ENCODE measurements at places on chromosomes 13 and 19.

DNA sequence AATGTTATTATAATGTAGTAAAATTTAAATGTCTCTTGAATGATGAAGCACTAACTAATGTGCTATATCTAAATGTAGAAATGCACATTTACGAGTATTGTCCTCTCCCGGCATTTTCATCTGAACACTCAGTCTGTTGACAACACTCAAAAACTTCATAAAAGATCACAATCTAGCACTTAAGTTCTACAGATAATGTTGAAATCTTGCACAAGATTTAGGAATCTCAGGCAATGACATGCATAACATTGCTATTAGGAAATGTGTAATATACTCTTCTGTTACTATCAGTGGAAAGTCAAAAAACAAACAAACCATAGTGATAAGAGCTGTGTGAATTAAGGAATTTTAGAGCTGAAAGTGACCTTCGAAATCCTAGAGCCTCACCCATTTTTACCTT, 37.5 kb upstream of the XPO4 start:
- no peak for DNase-seq

DNA sequence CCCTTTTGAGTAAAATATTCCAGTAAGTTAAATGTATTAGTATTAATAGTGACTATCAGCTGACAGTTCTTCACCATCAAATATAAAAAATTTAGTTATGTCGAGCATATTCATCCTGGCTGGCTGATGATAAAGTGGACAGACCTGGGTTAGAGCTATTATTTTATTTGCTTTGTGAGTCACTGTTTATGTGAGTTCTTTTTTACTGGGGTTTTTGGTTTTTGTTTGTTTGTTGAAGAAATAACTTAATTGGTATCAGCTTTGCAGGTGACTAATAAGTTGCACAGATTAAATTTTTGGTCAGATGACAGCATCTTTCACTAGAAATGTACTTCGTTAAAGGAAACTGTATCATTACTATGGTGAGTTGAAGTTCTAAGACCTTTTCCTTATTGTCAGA, 224.7 kb downstream of the GGACT start:
- DNase-seq: no peak

GRCh38 chr13:19567820-19568534, 6.6 kb upstream of the TPTE2 start:
- no peak for DNase-seq

DNA sequence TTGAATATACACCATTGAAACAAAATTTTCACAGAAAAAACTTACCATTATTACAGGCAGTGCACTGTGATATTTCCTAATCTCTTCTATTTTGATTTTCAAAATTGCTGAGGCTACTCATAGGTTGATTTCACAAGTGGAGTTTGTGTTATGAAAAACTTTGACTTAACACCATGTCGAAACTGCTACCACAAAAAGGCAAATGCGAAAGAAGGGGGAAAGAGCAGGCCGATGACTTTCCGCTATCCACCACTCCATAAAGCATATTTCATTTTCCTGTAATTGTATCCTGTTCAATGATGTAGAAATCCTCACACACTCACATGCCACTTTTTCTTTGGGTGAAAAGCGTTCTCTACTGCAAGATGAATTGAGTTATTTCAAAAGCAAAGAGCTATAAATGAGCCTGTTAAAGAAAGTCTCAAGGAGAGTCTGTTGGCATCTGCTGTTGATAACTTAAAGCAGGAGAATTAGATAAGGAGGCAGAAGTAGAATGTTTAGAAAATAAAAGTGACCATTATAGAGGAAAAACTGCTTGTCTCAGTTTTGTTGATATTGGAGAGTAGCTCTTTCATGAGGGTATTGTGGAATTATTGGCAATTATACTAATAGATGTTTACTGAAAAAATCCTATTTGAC, 18.8 kb downstream of the KL start:
- DNase-seq: no peak

- DNase-seq: no peak
Measured at GRCh38 chr13:58266271-58266670, 634.7 kb downstream of the PCDH17 start.

Data from effector memory CD4-positive, alpha-beta T cell (primary cell).